EH (cell line): ENCODE measurements at places on chromosomes 7 and 10.

GRCh38 chr7:8052824-8053223 lies 84.2 kb downstream of the GLCCI1 start:
- no peak for DNase-seq

GRCh38 chr7:158816995-158817394 lies 12.3 kb downstream of the ESYT2 start:
- no peak for DNase-seq

DNA sequence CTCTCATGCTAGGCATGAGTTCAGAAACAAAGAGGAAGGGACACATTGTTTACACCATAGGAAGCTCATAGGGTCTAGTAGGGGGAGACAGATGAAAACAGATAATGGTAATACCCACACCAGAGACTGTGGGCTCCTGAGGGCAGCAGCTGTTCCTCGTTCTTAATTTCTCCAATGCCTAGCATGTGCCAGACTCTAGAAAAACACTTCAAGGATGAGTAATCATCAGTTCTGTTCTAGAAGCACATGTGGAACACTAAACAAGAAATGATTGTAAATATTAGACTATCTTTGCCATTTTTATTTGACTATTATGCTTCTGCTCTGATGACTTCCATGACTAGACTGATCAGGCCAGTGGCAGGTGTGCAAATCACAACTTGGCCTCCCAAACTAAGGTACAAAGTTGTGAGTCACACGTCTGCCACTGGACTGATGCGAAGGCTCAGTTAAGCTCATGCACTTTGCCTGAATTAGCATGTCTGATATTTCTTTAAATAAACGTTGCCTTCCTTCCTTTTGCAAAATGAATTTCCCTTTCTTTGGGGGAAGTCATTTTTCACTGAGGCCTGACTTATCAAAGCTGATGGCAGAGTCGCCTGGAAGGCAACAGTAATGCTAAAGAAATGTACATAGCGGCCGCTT lies 89.2 kb upstream of the FGL2 start:
- DNase-seq, result peak; percentile 8

- no peak for DNase-seq
Measured at GRCh38 chr7:120916121-120916520, 34.5 kb upstream of the ING3 start.

DNA sequence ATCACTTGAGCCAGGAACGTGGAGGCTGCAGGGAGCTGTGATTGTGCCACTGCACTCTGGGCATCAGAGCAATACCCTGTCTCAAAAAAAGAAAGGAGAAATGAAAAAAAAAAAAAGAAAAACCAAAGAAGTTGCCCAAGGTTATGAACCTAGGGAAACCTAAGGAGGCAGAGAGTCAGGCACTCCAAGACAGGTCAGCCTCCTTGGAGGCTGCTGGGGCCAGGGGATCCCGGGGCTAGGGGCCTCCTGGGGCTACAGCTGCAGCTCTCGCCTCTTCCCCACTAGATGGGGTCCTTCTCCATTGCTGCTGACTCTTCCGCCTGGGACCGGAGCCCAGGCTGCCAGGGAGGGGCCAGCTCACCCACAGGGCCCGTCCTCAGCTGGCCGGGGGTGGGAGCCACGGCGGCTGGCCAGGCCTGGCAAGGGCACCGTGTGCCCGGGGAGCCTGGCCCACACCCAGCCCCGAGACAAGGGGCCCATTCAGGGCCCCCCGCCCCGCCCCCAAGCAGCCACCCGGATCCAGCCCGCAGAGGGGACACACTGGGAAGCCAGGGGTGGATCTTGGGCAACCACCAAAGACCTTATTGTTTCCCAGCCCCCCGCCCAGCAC lies 1.7 kb upstream of the SPACDR start:
- peak; percentile 81 for DNase-seq

DNA sequence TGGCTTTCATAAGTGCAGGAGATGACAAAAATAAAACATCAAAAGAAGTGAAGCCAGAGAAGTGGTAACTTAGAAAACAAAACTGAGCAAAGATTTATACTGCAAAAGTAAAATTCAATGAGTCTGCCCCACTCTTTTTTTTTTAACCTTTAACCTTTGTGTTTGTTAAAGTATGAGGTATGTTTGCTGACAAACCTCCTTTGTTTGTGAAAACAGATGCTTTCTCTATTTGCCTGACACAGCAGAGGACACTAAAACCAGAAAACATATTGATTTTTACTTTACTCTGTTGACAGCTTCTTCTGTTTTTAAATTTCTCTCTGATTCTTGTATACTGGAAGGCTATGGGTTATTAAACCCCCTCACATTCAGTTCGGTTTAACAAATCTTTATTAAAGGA lies 57.6 kb downstream of the SGMS1 start:
- DNase-seq, result no peak

GRCh38 chr10:102612964-102613275 lies 31.4 kb upstream of the TRIM8 start:
- no peak for DNase-seq

- no peak for DNase-seq
Measured at GRCh38 chr7:144487901-144488300, 84.4 kb upstream of the NOBOX start.

DNA sequence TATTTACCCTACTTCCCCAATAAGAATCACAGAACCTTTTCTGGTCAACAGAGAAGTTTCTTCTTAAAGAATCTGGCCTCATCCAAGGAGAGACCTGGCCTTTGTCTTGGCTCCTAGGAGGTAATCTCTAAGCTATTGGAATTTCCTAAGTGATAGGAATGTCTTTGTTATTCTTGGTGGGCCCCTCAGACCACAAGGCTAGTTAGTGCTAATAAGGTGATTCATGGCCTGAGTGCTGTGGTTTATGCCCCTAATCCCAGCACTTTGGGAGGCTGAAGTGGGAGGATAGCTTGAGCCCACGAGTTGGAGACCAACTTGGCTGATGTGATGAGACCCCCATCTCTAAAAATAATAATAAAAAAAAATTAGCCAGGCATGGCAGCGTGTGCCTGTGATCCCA lies 60.0 kb upstream of the CYP2C18 start:
- peak; percentile 6 for DNase-seq

DNA sequence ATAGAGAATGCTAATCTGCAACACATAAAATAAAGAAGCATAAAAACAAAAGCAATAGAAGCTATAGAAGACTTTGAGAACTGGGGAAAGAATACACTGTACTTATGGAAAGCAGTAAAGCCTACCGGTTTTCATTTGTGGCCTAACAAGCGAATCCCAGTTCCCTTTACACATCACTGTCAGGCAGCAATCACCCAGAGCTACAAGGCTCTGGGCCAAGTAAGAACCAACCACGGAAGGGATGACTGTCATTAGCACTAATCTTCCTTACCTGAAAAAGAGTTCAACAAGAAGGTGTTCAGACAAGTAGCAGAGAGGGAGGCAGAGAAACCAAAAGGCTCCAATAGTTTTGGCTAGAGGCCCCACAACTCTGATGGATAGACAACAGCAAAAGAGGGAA lies 15.0 kb downstream of the CCDC6 start:
- no peak for DNase-seq

DNA sequence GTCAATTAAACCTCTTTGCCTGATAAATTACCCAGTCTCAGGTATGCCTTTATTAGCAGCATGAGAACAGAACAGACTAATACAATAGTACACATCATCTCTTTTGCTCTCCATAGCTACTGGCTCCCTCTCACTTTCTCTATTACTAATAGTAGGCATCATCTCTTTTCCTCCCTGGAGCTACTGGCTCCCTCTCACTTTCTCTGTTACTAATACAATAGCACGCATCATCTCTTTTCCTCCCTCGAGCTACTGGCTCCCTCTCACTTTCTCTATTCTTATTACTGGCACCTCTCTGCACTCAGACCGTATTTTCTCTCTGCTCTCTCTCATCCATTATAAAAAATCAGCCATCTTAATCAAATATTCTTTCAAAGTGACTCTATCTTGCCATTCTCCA lies 37.1 kb downstream of the SLC25A13 start:
- DNase-seq, result no peak

DNA sequence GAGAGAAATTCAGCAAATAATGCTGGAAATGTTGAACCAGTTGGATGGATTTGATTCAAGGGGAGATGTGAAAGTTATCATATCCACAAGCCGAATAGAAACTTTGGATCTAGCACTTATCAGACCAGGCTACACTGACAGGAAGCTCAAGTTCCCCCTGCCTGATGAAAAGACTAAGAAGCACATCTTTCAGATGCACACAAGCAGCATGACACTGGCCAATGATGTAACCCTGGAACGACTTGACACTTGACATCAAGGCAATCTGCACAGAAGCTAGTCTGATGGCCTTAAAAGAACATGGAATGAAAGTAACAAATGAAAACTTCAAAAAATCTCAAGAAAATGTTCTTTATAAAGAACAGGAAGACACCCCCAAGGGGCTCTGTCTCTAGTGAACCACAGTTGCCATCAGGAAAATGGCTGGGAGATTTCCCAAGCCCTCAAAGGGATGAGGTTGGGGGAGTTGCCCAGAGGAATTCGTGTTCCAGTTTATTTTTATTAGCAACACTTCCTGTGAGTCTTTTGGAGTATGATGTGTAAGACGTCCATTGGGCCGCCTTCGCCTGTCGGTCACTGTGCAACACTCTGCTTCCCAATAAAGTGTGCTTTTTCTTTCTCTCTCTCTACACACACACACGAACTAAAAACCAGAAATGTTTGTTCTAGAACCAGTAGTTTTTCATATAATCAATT lies 200.0 kb downstream of the HIBADH start:
- peak; percentile 60 for DNase-seq

GRCh38 chr7:108094346-108094745 lies 35.8 kb downstream of the LAMB4 start:
- peak; percentile 94 for DNase-seq

DNA sequence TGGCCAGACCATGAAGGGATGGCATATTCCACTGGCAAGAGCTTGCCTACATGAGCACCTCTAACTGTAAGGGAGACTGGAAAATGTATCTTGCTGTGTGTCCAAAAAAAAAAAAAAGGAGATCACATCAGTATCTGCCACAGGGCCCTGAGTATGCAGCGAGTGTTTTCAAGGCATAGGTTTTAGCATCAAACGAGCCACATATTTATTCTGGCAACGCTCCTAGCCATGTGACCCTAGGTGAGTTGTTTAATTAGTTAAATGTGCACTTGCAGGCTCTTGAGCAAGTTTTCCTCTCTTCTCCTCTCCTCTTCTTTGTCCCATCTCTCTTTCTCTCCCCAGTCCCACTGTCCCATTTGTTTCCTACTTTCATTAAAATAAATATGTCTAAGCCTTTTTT lies 428.7 kb upstream of the AKR1E2 start:
- DNase-seq, result no peak

GRCh38 chr10:71025535-71025934 lies 137.2 kb upstream of the PCBD1 start:
- no peak for DNase-seq

DNA sequence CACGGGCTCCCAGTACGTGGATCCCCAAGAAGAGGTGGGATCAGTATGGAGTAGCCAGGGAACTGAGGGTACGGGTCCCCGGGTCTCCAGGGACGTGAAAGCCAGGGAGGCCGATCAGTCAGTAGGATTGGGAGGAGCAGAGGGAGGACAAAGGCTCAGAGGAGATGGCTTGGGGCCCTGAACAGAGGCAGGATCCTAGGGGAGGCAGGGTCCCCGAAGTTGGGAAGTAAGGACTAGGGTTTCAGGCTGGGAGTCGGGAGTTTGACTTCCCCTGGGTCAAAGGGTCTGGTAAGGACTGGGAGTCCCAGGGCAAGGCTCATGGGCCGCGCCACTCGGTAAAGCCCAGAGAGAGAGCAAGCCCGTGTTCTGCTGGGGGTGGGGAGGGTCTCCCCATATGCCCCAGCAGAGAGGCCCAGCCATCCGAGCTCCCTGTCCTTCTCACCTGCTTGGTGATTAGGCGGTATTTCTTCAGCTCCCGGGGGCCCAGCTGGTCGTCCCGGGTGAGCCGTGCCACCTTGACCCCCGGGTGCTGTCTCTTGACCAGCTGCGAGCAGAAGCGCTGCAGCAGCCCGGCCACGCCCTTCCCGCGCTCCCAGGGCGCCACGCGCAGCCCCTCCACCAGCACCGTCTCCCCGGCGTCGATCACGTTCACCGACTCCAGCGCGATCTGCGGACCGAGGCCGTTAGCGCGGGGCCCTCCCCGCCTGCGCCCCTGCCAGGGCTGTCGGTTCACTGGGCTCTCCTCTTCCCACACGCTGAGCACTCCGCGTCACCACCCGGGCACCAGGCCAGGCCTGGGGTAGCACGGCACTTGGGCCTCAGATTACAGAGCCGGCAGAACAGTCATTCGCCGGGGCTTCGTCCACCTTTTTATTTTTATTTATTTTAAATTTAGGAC lies 7.0 kb downstream of the NAT16 start:
- peak; percentile 88 for DNase-seq

- DNase-seq, result no peak
Measured at GRCh38 chr7:159007364-159007995, 137.2 kb downstream of the VIPR2 start.

- DNase-seq, result peak; percentile 11
Measured at GRCh38 chr7:150955519-150956394, 22.4 kb downstream of the KCNH2 start.

GRCh38 chr10:124904796-124905195 lies 37.1 kb upstream of the ZRANB1 start:
- DNase-seq, result no peak

- DNase-seq, result peak; percentile 52
Measured at GRCh38 chr7:21253740-21254687, 173.9 kb upstream of the SP4 start.

- peak; percentile 34 for DNase-seq
Measured at GRCh38 chr10:35433851-35434426, 97.6 kb downstream of the CCNY start.

- no peak for DNase-seq
Measured at GRCh38 chr10:71084061-71084817, 128.1 kb upstream of the UNC5B start.

- DNase-seq, result no peak
Measured at GRCh38 chr10:122327237-122328206, 47.0 kb upstream of the PLEKHA1 start.
